A549 treated with AZD2906 at 1 μM for 4 hours (cell line): ENCODE measurements at places on chromosomes 7 and 10. TPM values are rescaled to one million over a fixed set of nuclear protein-coding genes. Genes with fewer than 3 reads are reported as not detected.

The NPSR1 gene
- not detected in 5 replicates for total RNA-seq

The COL17A1 gene
- 1.3 to 2.4 TPM (median 1.8 TPM) in 5 replicates for total RNA-seq

The CNTNAP2 gene
- 0.02 to 0.05 TPM (median 0.02 TPM) in 4 of 5 replicates, not detected in the other for total RNA-seq

The GBF1 gene
- 22.8 to 26.4 TPM (median 23.9 TPM) in 5 replicates for total RNA-seq
